ENCODE measurements at places on chromosomes 12 and 14.

DNA sequence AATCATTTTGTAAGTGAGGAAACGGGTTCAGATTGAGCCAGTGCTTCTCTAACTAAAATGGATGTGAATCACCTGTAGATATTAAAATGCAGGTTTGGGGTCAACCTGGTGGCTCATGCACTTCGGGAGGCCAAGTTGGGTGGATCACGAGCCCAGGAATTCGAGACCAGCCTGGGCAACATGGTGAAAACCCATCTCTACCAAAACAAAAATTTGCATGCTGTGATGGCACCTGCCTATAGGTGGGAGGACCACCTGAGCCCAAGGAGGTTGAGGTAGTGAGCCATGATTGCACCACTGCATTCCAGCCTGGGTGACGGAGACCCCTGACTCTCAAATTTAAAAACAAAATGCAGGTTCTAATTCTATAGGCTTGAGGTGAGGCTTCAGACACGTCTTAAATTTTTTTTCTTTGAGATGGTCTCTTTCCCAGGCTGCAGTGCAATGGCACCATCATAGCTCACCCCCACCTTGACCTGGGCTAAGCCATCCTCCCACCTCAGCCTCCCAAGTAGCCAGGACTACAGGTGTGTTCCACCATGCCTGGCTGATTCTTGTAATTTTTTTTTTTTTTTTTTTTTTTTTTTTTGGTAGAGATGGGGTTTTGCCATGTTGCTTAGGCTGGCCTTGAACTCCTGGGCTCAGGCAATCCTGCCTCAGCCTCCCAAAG, 9.0 kb downstream of the TUBA1C start:
- DNase-seq = no peak

- DNase-seq = no peak
Measured at GRCh38 chr14:101714394-101714793, 47.1 kb upstream of the PPP2R5C start.

DNA sequence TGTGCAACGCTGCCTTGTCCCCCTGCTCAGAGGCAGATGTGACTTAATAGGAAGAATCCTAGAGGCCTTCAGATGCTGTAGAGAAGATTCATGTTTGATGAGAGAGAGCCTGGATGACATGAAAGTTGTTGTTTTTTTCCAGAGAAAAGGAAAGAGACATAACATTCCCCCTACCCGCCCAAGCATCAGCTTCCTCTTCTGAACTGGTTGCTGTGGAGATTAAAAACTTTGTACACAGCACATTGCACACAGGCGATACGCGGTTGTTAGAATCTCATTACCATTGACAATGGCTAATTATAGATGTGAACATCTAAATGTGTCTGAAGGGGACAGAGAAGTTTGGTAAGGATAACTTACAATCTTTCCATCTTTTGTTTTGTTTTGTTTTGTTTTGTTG, 13.6 kb upstream of the ETFBKMT start:
- no peak for DNase-seq

- no peak for DNase-seq
Measured at GRCh38 chr14:103746701-103747100, 31.1 kb downstream of the ZFYVE21 start.

GRCh38 chr14:99374964-99375363, 103.0 kb upstream of the BCL11B start:
- no peak for DNase-seq

DNA sequence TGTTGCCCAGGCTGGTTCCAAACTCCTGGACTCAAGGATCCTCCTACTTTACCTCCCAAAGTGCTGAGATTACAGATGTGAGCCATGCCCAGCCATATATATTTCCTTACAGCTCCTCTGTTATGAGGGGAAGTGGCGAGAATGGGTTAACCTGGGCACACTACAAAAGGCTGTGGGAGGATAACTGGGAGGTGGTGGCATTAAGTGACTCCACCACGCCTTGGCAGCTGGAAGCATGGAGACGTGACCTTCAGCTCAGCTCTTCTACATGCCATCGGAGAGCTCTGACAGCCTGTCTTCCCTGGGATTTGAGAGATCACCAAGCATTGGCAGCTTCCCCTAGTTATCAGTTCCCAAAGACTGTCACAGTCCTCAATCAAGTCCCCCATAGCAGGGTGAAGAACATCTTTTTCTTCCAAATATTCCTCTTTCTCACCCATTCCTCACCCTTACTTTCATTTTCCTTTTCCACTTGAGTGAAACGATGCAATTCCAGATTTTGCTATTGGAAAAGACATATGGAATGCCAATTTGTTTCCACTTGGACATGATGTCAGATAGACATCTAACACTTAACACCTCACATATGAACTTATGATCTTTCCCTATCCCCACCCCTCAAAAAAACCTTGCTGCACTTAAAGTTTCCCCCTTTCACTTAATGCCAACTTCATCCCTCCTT, 48.5 kb downstream of the PHLDA1 start:
- no peak for DNase-seq

DNA sequence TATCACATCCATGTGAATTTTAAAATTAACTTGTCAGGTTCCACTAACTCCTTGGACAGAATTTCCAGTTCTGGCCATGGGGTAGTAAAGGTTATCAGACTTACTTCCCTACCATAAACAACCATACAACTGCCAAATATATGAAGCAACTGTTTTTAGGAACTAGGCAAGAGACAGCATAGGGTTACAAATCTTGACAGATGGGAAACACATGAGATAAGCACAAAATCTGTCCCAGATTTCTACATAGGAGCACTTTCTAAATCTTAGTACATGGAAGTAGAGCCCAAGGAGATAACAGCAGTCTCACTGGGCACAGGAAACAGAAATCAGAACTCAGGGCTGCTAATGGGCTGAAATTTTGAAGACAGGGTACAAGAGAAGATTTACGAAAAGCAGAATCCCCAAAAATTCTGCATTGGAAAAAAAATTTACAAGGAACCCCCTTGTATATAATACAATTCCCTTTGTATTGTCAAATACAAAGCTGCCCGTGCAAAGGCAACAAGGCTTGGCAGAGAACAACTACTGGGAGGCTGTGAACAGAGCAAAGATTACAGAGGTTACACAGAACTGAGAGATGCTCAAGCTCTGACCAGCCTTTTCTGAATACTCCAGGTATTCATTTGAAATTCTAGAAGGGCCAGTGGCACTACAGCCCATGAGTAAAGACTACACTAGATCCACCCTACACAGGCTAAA, 43.2 kb downstream of the GALNT4 start:
- DNase-seq = no peak

DNA sequence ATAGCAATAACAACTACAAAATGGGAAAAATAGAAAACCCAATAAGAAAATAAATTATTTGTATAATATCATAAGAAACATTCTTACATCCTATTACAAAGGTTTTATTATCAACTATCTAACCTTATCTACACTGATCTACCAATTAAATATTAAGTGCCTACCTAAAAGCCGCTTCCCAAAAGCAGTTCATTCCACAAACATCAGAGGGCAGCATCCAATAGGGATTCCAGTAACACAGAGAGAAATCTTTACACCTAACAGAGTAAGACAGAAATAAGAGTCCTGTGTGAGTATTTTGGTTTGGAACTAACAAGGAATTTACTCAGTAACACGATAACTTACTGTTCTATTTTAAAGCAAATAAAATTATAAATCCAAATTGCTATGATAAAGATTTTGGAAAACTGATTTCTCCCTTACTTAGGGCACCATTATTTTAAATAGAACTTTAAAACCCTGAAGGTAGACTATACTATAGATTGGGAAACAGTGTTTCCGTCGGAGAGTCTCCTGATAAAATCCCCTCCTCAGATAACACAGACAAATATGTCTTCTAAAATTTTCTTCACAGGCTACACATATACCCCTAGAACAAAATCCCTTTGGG, 15.0 kb downstream of the GXYLT1 start:
- peak; percentile 31 for DNase-seq

DNA sequence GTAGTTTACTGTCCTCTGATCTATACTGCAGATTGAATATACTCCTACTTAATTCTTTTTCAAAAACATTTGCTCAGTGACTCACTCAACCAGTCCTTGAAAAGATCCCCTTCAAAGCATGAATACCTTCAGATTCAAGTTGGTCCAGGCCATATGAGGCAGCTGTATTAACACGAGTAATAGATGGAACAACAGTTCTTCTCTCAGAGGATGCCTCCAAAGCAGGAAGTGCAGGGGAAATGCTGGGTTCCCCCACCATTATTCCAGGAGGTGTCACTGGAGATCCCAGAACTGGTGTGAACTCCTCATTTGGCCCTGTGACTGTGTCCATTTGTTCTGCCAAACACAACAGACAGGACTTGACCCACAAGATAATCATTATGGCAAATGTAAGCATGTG, 20.6 kb downstream of the ARMH4 start:
- no peak for DNase-seq

DNA sequence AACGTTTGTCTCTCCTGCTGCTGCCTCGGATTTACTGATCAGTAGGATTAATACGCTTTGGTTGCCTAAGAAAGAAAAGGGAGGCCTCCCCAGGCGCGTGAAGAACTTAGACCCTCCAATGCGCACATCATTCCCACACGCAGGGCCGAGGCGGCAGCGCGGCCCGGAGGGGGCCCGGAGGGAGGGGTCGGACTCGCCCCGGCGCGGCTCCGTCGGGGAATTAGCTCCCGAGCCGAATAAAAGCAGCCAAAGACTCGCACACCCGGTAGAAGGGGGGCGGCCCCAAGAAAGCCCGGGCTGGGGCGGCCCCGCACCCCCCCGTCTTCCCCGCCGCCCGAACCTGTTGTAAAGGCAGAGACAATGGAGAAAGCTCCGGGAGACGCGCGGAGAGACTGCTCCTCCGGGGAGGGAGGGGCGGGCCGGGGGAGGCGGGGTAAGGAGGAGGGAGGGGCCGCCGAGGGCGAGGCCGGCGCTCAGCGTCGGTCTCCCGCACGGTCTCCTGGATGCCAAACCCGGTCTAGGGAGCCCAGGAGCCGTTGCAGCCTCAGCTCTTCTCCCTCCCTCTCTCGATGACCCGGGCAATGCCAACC, at the start of gene NELL2:
NELL2 (minus strand) TSS at position 362 of the 590 bp plus-strand sequence. CDS start 446 bp downstream, outside the sequence.
- DNase-seq = peak; percentile 28

GRCh38 chr12:1435456-1435855, 158.9 kb downstream of the FBXL14 start:
- no peak for DNase-seq

DNA sequence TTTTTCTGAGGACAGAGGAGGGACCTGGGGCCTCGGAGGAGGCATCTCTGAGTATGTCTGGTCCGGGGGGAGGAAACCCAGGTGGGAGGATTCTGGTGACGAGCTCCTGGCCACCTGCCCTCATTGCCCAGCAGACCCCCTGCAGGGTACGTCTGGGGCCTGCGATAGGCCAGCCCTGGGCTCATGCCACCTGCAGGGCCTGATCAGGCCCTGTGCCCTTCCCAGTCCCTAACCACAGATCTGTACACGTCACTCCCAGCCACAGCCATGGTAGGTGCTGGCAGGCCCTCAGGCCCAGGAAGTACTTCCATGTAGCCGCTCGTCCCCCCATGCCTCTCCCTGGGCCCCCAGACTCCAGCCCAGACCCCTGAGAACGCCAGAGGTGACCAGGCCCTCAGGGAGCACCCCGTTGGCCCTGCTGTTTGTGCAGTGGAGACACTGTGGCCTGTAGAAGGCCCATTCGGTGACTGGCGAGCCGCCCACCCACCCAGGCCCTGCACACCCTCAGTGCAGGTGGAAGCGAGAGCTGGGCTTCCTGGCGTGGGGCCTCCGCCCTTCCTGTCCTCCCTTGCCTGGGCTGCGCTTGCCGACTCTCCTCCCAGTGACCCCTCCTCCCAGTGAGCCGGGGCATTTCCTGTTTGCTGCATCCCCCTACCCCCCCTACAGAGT, 5.7 kb downstream of the INF2 start:
- DNase-seq = no peak

DNA sequence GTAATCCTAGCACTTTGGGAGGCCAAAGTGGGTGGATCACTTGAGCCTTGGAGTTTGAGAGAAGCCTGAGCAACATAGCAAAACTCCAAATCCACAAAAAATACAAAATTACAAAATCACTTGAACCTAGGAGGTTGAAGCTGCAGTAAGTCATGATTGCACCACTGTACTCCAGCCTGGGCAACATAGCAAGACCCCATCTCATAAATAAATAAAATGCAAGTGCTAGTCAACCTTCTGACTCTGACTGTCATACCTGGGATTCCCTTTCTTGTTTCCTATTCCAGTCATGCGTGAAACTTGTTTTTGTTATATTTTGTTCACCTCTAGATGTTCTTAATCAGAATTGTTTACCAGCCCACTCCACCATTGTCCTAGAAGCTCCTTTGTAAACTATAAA, 31.4 kb downstream of the ABCD4 start:
- no peak for DNase-seq

DNA sequence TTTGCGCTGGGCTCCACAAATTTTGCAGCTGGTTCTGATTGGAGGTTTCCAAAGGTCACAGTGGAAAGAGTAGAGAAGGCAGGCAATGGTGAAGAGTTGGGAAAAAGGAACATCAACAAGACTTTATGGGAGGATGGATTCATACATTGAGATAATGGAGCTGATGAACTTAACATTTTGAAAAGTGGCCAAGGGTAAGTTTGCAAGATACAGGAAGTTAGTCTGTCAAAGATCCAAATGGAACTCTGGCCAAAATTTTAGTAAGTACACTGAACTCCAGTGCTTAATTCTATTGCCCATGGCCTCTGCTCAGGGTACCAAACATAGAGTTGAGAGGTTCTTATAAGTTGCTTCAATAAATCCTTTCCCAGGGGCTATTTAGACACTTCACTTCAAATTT, 15.6 kb downstream of the CCER1 start:
- no peak for DNase-seq

DNA sequence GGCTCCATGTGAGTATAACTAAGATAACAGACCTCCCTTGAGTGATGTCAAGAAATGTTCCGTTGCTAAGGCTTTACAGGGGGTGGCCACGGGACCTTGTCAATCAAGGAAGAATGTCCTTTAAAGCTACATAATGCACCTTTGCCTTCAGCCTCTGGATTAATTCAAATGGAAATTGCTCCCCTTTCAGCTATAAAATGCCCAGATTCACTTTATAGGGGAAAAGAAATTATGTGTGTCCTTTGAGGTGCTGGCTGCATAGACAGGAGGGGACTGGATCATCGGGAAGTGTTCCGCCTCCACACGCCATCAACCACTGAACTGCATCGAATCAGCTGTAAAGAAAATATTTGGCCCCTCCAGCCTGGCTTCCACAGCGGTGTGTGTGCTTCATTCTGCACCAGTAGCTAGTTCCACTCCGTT, 415.4 kb downstream of the DPF3 start:
- no peak for DNase-seq

DNA sequence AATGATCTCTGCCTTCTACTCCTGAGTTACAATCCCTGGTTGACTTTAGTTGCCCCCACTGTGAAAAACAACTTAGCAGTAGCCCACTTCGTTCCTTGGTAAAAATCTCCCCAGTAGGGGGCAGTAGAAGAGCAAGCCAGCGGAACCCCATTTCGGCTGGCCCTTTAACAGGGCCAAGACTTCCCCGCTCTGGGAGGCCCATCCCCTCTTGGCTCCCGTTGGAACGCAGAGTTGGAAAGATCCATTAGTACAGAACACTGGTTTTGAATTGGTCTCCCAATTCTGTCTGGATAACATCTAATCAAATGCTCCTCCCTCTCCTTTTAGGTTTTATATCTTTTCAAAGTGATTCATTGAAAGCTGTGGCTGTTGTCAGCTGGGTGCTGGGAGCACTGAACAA, 1133.3 kb downstream of the BCL11B start:
- peak; percentile 32 for DNase-seq
